ENCODE measurements at places on chromosomes 16 and 17.
A peak's percentile ranks its signal among the peaks of the same experiment; 100 is the strongest.

DNA sequence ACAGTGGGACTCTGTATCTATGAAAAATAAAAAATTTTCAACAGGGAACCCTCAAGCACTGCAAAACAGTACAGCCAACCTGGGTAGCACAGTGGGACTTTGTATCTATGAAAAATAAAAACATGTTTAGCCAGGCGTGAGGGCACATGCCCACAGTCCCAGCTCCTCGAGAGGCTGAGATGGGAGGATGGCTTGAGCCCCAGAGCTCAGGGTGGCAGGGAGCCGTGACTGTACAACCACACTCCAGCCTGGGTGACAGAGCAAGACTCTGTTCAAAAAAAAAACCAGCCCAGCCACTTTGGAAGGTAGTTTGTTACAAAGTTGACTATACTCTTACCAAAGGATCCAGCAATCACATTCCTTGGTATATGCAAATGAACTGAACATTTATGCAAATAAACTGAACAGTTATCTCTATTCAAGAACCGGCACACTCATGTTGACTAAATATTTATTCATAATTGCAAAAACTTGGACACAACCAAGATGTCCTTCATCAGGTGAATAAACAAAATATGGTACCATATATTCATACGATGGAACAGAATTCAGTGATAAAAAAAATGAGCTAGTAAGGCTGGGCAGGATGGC, 5.2 kb downstream of the RPH3AL start:
- DNase-seq = no peak

DNA sequence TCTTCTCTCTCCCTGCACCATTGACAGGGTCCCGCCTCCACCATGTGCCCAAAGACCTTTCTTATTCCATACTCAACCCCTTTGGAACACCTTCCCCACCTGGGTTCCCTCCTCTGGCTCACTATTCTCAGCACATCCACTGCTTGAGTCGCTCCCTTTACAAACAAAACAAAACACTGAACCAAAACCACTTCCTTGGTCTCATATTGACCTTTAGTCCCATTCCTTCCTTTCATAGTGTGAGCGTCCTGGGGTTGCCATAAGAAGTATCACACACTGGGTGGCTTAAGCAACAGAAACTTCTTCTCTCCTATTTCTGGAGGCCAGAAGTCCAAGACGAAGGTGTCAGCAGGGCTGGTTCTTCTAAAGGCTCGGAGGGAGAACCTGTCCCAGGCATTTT, 6.1 kb upstream of the TNRC6C start:
- no peak for DNase-seq

- DNase-seq = no peak
Observed at GRCh38 chr16:12375046-12375740, 398.7 kb downstream of the SNX29 start.

DNA sequence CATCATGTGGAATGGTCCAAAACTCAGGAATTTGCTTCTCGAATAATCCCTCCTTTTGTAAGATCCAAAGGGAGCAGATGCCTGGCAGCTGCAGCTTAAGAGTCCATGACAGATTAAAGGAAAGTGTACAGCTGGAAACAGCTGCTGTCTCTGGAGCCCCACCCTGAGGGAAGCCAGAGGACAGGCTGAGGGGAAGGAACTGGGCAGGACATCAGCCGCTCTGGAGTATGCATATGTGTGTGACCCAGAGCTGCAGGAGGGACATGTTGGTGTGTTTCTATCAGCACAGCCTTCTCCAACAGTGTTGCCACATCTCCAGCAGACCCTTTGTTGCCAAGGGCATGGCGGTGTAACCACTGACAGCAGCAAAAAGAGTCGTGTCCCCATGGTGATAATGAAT, 46.2 kb downstream of the CYB561 start:
- peak; percentile 43 for DNase-seq

- no peak for DNase-seq
Observed at GRCh38 chr16:71337631-71338030, 20.9 kb upstream of the CALB2 start.

DNA sequence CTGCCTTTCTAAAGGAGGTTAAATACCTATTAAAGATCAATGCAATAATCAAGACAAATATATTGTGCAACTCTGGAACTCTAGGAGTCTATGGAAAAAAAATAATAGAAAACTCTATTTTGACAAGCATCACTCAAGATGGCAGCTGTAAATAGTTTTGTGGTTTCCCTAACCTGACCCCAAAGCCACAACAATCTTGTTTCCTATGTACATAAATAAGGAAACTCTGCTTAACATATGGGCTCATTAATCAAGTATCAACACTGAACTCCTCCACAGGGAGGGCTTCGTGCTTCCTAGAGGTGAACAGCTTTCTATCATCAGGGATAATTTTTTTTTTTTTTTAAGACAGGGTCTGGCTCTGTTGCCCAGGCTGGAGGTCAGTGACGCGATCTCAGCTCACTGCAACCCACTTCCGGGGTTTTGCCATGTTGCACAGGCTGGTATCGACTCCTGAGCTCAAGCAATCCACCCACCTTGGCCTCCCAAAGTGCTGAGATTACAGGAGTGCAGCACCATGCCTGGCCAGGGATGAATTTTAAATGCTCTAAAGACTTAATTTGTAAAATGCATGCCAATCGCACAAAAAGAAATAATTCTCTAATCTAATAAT, 42.5 kb downstream of the ARHGAP17 start:
- peak; percentile 32 for DNase-seq

GRCh38 chr17:74274709-74275340, 791 bp downstream of the DNAI2 start:
- DNase-seq = no peak

DNA sequence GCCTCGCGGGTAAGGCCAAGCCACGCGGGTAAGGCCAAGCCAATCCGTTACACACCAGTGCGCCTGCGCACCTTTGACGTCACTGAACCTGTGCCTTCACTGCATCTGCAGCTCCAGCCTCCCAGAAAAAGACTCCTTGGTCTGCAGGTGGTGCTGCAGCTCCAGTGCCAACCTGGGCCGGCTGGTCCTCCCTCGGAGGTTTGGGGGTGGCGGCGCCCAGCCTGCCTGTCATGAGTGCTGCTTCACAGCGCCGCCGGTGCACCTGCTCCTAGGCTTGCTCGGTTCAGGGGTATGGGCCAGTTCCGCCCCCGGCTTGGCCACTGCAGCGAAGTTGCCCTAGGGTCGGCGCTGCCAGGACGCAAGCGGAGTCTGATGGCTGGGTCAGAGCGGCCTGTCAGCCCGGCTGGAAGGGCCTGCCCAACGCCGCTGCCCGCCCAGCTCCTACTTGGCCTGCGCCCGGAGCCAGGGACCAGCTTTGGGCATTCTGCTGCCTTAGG, 146.6 kb downstream of the USP22 start:
- DNase-seq = no peak

GRCh38 chr17:55726440-55726839, 3.8 kb upstream of the TMEM100 start:
- peak; percentile 98 for DNase-seq

DNA sequence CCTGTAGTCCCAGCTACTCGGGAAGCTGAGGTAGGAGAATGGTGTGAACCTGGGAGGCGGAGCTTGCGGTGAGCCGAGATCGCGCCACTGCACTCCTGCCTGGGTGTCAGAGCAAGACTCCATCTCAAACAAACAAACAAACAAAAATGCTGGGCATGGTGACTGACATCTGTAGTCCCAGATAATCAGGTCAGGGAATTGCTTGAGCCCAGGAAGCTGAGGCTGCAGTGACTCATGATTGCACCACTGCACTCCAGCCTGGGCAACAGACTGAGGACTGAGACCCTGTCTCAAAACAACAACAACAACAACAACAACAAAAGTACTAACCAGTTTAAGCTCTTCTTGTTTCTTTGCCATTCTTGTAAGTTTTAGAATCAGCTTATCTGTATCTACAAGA, 383.0 kb upstream of the PMFBP1 start:
- DNase-seq = no peak

GRCh38 chr16:50774405-50774804, 32.5 kb downstream of the CYLD start:
- DNase-seq = no peak

- DNase-seq = no peak
Observed at GRCh38 chr16:27287051-27287811, 18.7 kb upstream of the NSMCE1 start.

All from fibroblast of skin of abdomen (primary cell).